ENCODE measurements at places on chromosomes 16 and 17.

DNA sequence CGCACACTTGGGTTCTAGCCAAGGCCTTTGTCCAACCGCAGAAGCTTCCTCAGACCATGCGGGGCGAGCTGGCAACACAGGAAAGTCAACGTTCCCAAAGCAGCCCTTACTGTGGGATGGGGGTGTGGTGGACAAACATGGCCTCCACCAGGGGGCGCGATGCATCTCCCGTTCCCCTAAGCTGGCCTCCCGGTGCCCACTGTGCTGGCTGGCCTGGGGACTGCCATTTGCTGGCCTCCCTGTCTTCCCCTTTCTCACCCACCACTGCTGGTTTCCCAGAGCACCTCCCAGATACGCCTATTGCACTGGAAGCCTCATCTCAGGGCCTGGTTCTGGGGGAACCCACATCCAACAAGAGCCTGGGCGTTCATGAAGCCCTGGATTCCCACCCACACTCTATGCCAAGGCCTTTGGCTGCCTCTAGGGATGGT lies 145.3 kb downstream of the IRF8 start:
- DNase-seq = peak; percentile 84

GRCh38 chr17:8018436-8018835 lies 16.0 kb downstream of the GUCY2D start:
- no peak for DNase-seq

GRCh38 chr16:11560701-11561453 lies 25.8 kb downstream of the LITAF start:
- DNase-seq = peak; percentile 86

- DNase-seq = no peak
Observed at GRCh38 chr16:77617996-77618395, 104.3 kb upstream of the NUDT7 start.

- no peak for DNase-seq
Observed at GRCh38 chr17:79465681-79466025, 145.2 kb downstream of the RBFOX3 start.

GRCh38 chr16:85348065-85348840 lies 236.0 kb upstream of the CIBAR2 start:
- no peak for DNase-seq

GRCh38 chr16:10522966-10523365 lies 57.4 kb downstream of the EMP2 start:
- DNase-seq = no peak

DNA sequence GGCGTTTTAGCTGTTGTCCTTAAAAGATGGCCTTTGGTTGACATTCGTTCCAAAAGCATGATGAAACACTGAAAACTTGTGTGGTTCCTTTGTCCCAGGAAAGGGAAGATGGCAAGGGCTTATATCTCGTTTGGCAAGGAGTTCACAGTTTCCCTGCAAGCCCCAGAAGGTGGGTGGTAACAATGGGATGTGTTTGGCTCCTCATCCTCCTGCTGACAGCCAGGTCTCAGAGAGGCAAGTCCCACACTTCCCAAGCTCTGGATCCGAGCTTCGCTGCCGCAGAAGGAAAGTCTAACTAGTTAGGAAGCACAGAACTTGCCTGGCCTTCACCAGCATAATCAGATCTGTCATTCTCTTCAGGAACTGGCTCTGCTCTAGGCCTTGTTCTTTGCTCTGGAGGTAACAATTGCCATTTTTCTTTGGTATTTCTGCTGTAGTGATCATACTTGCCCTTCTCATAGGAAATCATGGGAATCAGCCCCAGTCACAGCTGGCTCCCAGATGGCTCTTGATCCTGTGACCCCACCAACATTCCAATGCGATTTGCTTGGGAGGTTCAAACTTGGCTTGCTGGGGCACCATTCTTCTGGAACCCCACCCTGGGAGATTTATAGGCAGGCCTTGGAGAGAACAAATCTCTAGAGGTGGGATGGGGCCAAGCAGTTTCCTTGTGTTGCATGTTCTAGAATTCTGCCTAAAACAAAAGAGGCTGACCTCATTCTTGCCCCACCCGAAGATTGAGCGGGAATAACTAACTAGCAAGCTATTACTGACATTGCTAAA lies 17.9 kb downstream of the KPNA2 start:
- DNase-seq = no peak

DNA sequence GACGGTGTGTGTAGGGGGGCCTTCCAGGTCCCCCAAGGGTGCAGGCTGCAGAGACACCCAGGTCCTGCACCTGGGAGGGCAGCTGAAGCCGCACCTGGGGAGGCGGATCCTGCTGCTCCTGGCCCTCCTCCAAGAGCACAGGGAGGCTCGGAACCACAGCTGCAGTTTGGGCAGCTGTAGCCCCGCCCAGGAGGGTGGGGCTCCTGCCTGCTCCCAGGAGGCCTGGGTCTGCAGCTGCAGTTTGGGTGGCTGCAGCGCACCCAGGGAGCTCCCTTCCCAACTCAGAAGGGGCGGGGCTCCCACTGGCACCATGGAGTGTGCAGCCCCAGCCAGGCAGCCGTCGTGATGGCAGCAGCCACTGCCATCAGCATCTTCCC lies 69.4 kb upstream of the NKD1 start:
- no peak for DNase-seq

GRCh38 chr16:57089406-57089805 lies 3.0 kb upstream of the CPNE2 start:
- no peak for DNase-seq

GRCh38 chr17:5419959-5420653 lies at the start of gene RPAIN:
TSS of gene RPAIN (plus strand) at chr17:5420182. CDS start at chr17:5420211, 29 bp downstream.
- no peak for DNase-seq

- DNase-seq = no peak
Observed at GRCh38 chr16:51665436-51665998, 514.4 kb upstream of the SALL1 start.
